ENCODE measurements at places on chromosomes 12 and 14. TPM values are rescaled to one million over a fixed set of nuclear protein-coding genes. Genes with fewer than 3 reads are reported as not detected.

- DNase-seq: no peak
Measured at GRCh38 chr14:91315844-91316267, 71.4 kb upstream of the GPR68 start.

FGF6 gene
- 24.7 TPM for total RNA-seq

TAS2R9 gene
- total RNA-seq: not detected

DNA sequence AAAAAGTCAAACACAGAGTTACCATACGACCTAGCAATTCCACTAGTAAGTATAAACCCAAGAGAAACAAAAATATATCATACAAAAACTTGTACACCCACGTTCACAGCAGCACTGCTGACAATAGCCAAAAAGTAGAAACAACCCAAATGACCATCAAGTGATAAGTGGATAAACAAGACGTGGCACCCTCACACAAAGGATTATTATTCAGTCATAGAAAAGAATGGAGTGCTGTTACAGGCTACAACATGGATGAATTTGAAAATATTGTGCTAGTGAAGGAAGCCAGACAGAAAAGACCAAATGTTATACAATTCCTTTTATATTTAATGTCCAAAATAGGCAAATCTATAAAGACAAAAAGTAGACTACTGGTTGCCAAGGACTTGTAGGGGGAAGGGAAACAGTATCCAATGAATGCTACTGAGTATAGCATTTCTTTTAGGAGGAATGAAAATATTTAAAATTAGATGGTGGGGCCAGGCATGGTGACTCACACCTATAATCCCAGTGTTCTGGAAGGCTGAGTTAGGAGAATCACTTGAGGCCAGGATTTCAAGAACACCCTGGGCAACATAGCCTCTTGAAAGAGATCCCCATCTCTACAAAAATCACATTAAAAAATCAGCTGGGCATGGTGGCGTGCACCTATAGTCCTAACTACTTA is 41.9 kb downstream of the SPTLC2 start:
- no peak for DNase-seq

DNA sequence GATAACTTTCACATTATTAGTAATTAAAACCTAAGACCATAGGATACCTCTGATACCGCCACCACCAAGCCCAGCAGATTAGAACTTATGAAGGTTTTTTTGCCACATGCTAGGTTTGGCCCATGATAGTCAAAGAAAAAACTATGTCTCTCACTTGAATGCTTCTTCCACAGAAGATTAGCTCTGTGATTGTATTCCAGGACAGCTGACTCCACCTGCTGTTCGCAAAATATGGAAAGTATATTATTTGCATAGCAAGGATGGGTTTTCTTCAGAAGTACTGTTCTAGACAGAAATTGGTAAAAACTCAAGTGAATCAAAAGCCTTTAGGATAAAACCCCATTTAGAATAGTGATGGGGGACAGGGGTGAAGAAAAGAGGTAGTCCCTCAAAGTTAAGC is 42.2 kb downstream of the PPFIBP1 start:
- DNase-seq: peak; percentile 56

Measured in muscle of leg (tissue), 16 donors.